ENCODE measurements at places on chromosomes 4 and X.
A peak's percentile ranks its signal among the peaks of the same experiment; 100 is the strongest.

DNA sequence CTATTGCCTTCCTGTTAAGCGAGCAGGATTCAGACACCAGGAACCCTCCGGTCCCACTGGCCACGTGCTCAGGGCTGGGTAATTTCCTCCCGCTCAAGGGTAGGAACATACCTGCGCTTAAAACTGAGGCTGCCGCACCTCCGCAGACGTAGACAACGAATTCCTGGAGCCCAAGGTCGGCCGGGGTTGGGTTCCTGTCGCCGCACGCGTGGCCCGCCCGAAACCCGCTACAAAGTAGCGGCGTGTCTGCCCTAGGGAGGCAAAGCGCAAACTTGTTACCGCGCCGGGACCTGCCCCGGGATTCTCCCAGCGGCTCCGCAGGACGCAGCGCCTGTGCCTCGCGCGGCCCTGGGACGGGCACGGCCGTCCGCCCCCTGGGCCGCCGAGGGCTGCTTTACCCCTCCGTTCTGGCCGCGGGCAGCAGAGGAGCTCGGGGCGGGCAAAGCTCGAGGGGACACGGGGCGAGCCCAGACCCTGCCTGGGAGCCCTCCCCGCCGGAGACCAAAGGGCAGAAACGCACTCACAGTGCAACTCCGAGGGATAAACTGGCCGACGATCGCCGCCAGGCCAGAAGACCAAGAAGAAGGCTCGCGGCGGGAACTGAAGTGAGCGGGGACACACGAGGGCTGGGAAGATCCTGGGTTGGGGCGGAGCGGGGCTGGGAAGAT is at the start of gene ERVMER34-1:
TSS of gene ERVMER34-1 (minus strand) at position 607 of the 668 bp plus-strand sequence. CDS start 5,905 bp downstream, outside the sequence.
- DNase-seq = peak; percentile 59

DNA sequence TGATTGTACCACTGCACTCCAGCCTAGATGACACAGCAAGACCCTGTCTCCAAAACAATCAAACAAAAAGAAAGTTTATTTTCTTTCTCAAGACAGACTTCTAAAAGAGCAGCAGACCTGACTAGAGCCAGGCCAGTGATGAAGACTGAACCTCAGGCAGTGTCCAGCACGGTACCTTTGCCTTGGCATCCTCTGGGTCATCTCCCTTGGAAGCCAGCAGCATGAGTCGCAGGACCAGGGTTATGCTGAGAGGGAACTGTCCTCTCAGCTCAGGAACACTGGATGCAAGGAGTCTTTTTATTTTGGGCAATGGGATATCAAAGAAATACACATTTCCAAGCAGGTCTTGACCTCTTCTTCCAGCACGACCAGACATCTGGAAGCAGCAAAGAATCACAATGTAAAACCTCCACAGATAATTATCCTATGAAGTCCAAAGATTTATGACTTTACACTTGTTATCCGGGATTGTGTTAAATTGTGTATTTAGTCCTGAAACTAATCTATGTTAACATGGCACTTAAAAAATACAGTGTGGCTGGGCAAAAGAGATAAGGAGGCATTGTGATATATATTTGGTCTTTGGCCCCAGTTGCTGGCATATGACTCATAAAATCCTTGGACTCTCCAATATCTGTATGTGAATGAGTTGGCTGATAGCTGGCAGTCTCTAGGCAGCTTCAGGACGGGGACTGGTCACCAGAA is 66.0 kb upstream of the DDX60 start:
- DNase-seq = no peak

GRCh38 chr4:78863991-78864390 is 75.2 kb downstream of the PAQR3 start:
- no peak for DNase-seq

- DNase-seq = no peak
These were observed 69.7 kb upstream of the PGRMC2 start for GRCh38 chr4:128357286-128357685.
